Breast epithelium (tissue), 4 donors: ENCODE measurements at places on chromosomes 11 and 22. TPM values are rescaled to one million over a fixed set of nuclear protein-coding genes. Genes with fewer than 3 reads are reported as not detected.

DNA sequence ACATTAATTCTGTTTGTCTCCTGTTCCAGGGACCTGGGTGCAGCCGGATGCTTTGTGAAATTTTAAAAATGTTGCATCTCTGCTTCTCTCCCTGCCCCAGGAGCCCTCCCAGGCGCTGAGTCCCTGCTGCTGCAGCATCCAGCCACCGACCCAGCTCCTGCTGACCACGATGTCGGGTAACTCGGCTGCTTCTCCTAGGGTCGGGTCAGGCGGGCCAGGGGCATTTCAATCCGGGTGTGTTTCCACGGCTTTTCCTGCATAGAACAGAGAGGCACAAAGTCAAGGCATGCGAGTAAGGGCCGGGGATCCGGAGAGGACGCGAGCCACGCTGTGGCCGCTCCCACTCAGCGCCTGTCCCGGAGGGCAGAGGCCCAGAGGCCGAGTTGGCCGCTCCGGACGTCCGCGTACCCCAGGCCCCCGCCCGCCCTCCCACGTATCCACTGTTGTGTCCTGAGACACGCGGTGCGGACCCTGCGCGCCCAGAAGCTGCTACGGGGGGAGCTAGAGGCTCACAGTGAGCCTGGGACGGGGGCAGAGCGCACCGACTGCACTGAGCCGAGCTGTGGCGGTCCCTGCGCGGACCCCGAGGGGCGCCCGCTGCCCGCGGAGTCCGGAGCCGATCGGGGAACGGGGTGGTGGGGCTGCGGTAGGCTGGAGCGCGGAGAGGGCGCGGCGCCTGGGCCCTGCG is at the start of gene POU2AF3:
POU2AF3 (plus strand) TSS at position 134 of the 688 bp plus-strand sequence; CDS start at position 170, 36 bp downstream.
- no peak for DNase-seq

The RASD2 gene
- 1.3 TPM for total RNA-seq

DNA sequence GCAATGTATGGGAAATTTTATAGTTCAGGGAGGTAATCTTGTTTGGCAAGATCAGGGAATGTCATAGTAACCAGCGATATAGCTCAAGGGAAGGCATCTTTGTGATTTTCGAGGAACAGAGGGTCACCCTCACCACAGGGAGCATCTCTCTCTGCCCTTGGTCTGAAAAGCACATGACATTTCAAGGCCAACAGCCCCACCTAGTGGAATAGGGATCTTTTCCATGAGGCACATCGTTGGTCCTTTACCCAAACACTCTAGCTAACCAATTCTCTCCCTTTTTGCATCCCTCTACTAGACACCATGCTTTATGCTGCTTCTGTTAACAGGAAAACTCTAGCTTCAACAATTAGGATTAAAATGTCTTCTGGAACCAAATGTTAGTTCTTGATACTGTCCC is 179.0 kb downstream of the GRM5 start:
- DNase-seq: no peak

DNA sequence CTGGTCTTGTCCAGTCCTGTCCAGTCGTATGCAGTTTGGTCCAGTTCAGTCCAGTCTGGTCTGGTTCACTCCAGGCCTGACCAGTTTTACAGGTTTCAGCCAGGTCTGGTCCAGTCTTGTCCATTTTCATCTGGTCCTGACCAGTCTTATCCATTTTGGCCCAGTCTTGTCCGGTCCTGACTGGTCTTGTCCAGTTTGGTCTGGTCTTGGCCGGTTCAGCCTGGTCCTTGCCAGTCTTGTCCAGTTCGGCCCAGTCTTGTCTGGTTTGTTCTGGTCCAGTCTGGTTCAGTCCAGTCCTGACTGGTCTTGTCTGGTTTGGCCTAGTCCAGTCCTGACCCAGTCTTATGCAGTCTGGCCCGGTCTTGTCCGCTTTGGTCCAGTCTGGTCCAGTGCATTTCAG is 380.2 kb downstream of the OR4C45 start:
- DNase-seq: no peak

DNA sequence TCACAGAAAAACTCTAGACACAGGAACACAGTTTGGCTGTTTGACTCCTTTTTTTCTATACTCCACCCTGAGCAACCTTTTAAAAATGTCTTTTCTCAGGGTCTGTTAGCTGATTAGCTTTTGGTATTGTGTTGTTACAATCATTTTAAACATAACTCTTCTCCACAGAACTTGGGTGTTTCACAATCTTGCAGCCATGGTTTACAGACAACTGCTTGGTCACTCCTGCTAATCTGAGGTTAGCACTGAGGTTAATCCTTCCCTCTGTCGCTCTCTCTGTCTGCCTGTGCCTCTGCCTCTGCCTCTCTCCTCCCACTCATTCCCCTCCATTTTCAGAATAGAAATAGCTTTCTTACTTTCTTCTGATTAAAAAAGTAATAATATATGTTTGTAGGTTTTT is 62.4 kb upstream of the ZBED5 start:
- no peak for DNase-seq

The CASP1 gene
- total RNA-seq: 9.4 TPM
